ENCODE measurements at places on chromosomes 1 and 21.
A peak's percentile ranks its signal among the peaks of the same experiment; 100 is the strongest.

DNA sequence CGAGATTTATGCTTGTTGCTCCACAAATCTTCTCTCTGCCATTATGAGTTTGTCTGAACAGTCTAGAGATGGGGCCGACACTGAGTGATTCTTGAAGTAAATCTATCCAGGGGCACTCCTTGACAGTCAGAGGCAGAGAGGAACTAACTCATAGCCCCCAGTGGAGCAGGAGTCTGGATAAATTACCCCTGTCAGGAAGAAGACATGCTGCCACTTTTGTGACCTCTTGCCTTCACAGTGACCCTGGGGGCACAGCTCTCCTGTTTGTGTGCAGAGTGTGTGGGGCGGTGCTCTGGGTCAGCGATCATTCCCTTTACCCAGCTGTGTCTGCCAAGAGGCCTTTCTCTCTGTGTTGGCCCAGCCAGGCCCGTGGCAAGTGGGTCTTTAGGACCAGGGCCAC is 29.5 kb downstream of the PEX14 start:
- DNase-seq: no peak

DNA sequence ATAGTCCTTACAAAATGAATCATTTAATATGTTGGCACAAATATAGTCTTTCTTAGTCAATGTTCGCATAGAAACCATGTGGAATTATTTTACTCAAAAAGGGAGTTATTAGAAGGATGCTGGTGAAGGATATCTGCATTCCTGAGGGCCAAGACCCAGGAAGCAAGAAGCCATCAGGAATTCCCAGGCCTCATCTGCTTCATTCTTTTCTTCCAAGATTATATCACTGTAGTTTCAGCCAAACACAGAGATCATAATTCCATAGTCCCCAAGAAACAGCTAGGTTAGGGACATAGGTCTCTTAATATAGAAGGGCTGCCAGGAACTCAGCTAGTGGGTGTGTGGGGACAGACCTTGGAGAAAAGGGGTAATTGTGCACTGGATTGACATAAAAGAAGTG is 28.6 kb upstream of the DISC1 start:
- no peak for DNase-seq

DNA sequence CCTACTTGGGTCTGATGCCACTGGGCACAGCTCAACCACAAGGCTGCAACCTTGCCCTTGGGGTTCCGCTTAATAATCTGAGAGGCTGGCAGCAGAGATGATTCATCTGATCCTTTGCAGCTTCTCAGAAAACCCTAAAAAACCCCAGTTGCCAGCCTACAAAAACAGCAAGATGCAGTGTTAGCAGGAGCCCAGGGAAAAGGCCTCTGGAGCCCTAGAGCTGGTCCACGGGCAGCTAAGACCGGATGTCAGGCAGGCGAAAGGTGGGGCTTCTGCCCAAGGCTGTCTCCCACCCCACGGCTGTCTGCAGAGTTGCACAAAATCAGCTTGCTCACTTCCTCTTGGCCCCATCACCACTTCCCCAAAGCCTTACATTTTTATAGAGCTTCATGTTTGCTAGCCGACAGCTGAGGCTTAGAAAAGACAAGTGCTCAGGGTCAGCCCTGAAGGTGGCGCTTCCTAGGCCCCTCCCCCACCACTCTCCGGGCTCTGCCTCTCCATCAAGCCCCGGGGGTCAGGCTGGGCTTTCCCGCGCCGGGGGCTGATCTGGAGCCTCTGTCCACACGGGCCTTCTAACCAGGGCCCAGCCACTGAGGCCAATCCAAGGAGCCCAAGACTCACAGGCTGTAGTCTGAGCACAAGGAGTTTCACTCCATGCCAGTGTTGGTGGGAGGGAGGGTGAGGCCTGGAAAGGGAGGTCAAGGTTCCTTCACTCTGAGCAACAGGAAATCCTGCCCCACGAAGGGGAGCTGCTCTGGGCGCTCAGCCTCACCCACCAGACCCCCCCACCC is 4.2 kb upstream of the ADORA3 start:
- DNase-seq: peak; percentile 89

DNA sequence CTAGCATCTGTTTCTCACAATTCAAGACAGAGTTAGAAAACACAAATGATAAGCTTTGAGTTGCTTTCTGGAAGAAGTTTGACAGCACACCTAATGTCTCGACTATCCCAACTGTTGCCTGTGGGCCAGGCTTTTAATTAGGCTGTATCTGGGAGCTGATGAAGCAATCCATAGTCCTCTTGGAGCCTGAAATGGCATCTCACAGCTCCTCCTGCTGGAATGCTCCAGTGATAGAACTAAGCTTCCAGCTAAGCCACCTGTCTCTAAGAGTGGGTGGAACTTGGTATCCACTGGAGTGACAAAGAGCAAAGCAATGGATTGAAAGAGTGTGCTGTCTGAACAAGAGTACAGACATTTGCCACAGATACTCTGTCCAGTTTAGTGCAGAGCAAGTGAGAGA is 605.3 kb upstream of the NR5A2 start:
- no peak for DNase-seq

DNA sequence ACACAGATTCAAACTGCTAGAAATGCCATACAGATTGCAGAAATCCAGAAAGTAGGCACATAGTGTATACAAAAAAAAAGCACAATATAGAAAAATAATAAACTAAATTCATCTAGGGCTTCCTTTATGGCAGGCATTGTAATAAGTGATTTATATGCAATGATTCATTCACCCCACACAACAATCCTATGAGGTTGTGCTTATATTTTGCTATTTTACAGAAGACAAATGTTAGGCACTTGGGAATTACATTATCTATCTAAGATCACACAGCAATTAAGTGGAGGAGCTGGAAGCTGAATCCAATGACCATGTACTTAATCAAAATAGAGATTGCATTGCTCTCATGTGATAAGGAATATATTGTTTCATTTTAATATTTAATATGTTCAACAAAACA is 225.7 kb upstream of the KCNK2 start:
- no peak for DNase-seq

DNA sequence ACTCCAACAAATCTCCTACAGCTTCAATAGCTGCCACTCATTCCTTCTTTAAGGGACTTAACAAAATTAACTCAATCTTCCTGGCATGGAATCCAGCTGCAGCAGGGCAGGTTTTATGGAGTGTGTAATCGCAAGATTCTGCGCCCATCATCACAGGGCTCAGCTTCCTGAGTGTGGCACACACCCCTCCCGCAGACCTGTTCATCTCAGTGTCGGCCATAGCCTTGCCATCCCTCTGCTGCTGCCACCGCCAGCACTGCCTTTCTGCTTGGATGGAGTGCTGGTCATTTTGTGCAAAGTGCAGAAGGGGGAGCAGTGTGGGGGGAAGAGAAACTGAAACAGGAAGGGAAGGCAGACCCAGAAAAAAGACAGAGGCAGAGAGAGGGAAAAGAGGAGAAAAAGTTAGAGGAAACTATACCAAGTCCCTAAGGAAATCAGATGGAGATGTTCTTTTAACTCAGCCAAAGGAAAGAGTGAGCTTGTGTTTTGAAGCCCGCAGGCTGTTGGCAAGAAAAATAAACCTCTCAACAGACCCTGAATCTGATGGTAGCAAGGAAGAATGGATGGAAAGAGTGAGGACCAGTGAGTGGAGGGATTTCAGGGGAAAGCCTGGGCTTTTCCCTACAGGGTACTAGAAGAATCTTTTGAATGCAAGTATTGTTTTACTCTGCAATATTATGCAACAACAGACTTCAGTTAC is 324.2 kb downstream of the SEC16B start:
- no peak for DNase-seq

DNA sequence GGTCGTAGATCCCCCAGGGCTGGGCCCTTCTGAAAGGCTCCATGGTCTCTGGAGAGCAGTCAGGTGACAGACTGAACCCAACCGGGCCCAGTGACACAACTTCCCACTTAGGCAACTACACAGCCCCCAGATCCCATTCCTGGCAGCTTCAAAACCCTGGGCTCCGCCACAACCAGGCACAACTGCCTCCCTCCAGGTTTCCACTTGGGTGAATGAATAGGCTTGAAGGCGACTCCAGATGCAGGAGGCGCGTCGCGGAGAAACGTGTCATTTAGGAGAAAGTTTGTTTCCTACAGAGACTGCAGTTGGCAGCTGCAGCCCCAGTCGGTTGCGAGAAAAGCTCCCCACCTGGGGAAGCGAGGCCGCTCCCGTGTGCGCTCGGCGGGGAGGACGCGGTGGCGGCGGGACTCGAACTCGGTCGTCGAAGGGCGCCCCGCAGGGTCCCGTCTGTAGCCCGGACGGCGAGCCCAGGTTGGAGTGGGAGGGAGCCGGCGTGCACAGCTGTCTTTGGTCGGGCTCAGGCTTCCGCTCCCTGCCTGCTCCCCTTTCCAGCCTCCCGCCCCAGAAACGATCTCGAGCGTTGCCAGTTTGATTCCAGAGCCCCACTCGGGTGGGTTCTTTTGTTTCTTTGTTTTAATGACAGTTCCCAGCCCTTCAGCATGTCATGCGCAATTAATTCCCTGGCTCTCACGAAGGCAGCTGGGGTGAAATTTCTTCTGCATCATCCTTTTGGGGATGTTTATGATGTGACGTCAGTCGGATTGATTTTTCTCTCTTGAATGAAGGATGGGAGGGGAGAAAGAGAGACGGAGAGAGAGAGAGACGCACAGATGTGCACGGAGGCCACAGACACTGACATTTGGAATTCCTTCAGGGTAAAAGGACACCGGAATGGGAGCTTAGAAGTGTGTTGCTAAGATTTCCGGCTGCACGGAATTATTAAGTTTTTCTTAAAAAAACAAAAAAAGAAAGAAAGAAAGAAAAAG is 862 bp upstream of the SGIP1 start:
- no peak for DNase-seq

DNA sequence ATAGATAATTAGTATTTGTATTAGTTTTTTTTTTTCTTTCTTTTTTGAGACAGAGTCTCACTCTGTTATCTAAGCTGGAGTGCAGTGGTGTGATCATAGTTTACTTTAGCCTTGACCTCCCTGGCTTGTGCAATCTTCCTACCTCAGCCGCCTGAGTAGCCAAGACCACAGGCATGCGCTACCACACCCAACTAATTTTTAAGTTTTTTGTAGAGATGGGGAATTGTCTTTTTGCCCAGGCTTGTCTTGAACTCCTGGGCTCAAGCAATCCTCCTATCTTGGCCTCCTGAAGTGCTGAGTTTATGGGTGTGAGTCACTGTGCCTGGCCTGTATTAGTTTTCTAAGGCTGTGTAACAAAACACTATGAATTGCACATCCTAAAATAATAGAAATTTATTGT is 58.3 kb downstream of the MSH4 start:
- DNase-seq: no peak

DNA sequence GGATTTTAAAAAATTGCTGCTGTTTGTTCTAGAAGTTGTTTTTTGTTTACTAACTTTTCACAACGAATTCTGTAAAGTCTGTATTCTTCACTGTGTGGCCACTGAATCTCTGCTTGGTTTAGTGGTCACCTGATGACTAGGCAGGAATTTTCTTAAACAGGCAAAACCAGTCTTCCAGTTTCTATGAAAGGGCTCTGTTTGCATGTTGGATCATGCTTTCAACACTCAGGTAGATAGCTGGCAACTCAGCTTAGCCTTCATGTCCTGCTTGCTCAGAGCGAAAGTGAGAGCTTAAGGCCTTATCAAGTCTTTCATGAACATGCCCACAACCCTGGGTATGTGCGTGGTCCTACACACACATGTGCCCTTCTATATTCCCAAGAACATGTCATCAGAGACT is 52.4 kb upstream of the CCDC190 start:
- DNase-seq: no peak

DNA sequence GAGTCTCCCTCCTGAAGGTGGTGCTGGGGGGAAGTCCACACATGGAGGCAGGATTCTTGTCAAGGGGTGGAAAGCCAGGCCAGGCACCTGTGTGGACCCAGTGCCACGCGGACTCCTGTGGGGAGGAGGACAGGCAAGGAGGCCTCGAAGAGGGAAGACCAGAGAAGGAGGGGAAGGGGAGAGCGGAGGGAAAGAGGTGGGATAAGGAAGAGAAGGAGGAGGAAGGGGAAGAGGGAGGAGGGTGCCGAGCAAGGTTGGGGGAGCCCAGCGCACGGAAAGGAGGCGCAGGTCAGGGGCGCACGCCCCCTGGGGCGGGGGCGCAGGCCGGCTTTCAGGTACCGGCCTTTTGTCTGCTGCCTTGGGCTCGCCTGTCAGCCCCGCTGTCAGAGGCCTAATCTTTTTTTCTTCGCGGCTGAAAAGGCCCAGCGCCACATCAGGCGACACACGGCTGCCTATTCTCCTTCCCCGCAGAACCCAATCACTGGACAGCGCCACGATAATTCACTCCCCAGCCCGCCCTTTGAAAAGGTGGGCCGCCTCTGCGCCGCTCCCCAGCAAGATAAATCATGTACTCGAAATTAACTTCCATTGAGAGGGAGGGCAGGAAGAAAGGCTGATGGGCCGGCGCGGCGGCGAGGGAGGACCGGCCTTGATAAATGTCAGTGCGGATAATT is 42.5 kb downstream of the PRDM16 start:
- no peak for DNase-seq

DNA sequence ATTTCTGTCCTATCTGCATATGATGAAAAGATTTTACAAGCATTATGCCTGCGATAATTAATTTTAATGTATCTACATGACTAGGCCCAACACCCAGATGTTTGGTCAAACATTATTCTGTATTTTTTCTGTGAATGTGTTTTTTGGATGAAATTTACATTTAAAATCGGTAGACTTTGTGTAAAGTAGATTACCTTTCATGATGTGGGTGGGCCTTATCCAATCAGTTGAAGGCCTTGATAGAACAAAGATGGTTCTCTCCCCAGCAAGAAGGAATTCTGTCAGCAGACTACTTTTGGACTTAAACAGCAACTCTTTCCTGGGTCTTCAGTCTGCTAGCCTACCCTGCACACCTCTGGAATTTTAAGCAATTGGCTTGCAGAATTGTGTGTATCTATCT is 844.0 kb downstream of the BRINP3 start:
- DNase-seq: no peak

GRCh38 chr1:167165948-167166689 is 54.6 kb upstream of the POU2F1 start:
- peak; percentile 75 for DNase-seq

- DNase-seq: no peak
These were observed 38.8 kb upstream of the STMN1 start for GRCh38 chr1:25944986-25945385.

GRCh38 chr1:215636258-215636965 is 69.3 kb downstream of the KCTD3 start:
- DNase-seq: peak; percentile 48

DNA sequence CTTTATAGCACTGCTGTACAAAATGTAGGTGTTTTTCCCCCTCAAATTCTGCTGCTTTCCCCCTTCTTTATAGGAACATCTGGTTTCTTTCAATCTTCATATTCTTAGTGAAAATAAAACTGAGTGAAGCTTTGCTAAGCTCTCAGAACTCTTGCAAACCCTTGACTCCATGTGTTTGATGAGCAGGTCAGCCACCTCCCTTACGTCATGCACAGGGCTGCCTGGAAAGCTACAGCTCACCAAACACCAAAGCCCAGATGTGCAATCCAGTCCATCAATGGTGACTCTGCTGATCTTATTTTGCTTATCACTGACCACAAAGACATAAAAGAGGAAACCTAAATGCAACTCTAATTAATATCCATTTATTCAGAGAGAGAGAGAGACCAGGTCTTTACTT is 5.5 kb downstream of the CACNA1E start:
- no peak for DNase-seq

DNA sequence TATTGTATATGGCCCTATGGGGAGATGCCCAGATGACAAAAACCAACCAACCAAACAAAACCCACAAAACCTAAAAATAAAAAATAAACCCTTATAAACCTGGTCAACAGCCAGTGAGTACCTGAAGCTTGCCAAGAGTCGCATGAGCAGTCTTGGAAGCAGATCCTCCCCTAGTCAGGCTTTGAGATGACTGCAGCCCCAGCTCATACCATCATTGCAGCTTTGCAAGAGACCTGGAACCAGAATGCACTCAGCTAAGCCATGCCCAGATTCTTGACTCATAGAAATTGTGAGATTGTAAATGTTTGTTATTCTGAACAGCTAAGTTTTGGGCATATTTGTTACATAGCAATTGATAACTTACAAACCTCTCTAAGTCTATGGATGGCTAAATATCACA is 326.8 kb downstream of the HLX start:
- no peak for DNase-seq
